ENCODE measurements at places on chromosomes 5 and 9.

DNA sequence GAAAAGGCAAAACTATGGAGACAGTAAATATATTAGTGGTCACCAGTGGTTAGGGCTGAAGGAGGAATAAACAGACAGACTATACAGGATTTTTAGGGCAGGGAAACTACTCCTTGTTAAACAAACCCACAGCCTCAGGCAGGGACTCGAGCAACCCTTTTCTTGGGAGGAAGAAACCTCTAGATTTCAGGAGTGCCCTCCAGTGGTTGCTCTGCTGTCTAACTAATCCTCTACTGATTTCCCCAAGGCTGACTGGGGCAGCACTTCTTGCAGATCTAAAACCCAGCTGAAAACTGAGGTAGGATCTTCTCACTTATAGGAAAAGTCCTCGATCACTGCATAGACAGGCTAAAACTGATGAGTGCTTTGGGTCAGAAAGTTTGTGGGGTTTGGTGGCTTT is 176.8 kb downstream of the ISOC1 start:
- DNase-seq: no peak

- no peak for DNase-seq
Measured at GRCh38 chr5:133240425-133241091, 188.7 kb downstream of the HSPA4 start.

DNA sequence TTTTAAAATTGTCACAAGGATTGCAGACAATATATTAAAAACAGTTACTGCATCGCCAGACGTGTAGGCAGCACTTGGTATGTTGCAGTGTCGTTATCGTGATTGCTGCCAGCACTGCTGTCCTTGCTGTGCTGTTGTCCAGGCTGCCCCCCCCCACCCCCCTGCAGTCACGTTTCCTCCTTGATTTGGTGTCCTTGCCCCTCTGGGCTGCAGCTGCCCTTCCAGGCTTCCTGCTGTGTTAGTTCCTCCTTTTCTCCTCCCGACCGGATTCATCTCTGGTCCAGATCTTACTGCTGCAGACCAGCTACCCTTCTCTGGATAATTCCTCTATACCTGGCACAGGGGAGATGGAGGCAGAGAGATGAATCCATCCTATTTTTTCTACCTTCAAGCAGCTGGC is 298.9 kb downstream of the TRIM32 start:
- DNase-seq: no peak

DNA sequence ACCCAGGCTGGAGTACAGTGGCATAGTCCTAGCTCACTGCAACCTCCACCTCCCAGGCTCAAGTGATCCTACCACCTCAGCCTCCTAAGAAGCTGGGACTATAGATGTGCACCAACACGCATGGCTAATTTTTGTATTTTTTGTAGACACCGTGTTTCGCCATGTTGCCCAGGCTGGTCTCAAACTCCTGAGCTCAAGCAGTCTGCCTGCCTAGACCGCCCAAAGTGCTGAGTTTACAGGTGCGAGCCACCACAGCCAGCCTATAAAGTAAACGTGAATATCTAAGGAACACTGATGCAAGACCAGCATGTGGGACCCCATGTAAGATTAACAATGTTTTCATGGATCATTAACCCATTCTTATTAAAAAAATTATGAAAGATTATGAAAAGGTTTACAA is 15.9 kb downstream of the ANXA2R start:
- DNase-seq: no peak

GRCh38 chr5:125554355-125554754 is 807.9 kb upstream of the ZNF608 start:
- no peak for DNase-seq

DNA sequence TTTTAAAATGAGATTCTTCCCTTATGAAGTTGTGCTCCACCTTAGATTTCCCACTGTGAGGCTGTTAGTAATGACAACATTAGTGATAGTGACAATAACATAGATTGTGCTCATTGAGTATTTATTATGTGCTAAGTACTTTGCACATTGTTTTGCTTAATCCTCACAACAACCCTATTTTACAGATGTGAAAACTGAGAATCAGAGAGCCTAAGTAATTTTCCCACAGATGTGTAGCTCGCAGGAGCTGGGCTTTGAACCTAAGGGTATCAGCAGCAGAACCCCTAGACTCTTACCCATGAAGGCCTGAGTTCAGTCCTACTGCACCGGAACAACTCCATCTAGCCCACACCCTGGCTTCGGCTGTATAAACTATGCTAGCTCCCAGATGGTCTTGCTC is 15.6 kb upstream of the ARAP3 start:
- DNase-seq: no peak

- no peak for DNase-seq
Measured at GRCh38 chr5:170263906-170264305, 31.1 kb downstream of the C5orf58 start.

GRCh38 chr5:138360941-138361452 is 8.5 kb downstream of the KDM3B start:
- no peak for DNase-seq

DNA sequence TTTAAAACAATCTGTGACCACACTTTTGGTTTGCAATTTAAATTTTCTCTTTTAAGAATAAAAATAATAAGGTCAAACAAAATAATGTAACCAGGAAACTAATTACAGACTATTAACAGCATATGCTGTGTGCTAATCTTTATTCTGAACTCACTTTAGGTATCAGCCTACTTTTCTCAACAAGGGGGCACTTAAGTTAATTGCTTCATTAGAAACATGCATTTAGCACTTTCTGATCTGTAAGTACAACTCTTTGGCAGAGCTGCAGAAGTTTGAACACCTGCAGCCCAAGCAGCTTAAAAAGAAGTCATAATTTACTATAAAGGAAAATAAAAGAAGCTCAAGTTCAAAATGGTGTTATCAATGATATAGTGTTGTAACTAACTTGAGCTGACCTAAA is 21.7 kb downstream of the XRCC4 start:
- no peak for DNase-seq

DNA sequence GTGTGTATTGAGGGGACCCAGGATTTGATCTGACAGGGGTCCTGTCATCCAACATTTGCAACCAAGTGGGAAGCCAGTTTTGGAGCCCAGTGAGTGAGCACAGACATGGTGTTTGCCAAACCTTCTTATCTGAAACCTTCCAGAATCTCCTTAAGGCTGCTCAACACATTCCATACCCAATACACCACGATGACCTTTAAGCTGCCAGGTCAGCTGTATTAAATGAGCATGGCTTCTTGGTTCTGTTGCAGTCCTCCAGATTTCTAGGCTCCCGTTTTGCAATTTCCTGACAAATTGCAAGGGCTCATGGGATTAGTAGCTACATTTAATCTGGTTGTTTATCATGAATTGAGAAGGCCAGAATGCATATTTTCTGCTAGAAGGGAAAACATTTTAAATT is 124.2 kb upstream of the ATP10B start:
- DNase-seq: no peak

GRCh38 chr5:149618581-149619248 is 37.4 kb downstream of the ARHGEF37 start:
- no peak for DNase-seq

DNA sequence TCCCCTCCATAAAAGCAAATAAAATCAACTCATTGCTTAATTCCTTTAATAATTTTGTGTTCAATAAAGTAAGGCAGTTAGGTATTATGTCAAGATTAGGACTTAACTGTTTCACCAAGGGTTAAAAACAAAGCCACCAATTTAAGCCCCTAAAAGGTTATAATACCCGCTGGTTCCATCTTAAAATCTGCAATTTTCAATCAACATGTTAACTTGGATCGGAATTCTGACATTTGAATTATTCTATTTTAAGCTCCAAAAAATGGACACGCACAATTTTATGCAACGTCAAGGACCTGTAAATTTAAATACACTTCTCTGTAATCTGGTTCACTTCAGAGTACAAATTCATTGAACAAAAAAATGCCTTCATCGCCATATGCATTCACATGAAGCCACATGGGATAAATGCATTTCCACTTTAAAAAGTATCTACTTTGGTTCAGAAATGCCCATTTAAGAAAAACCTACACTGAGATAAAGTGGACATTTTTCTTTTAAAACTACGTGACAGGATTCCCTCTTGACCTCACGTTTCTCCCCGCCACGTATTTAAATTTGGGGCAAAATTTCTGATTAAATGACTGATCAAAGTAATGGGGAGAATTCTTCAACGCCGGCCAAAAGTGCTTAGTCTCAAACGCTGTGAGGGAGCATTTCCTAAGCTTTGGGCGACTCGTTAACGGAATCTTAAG is 721 bp downstream of the GIN1 start:
- DNase-seq: no peak

- DNase-seq: no peak
Measured at GRCh38 chr5:126871441-126871840, 94.5 kb downstream of the LMNB1 start.

GRCh38 chr5:32542216-32543059 is 42.9 kb upstream of the SUB1 start:
- no peak for DNase-seq

- no peak for DNase-seq
Measured at GRCh38 chr9:18324928-18325745, 148.8 kb upstream of the ADAMTSL1 start.

DNA sequence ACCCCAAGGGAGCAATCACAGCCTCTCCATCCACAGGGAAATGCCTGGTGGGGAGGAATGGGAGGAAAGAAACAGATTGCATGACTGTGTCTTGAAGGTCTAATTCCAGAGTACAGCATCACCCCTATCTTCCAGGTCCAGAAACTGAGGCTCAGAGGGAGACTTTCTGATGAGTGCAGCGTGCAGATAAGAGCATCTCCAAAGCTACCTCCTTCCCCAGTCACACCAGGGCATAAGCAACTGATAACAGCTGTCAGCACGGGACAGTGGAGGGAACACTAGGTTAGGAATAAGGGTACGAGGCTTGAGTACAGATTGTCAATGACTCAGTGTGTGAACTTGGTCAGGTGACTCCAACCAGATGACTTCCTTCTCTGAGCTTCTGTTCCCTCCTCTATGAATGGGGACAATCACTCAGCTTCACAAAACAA is 126.9 kb downstream of the KCNIP1 start:
- no peak for DNase-seq

GRCh38 chr5:35129921-35130485 is 82.3 kb upstream of the AGXT2 start:
- DNase-seq: no peak

DNA sequence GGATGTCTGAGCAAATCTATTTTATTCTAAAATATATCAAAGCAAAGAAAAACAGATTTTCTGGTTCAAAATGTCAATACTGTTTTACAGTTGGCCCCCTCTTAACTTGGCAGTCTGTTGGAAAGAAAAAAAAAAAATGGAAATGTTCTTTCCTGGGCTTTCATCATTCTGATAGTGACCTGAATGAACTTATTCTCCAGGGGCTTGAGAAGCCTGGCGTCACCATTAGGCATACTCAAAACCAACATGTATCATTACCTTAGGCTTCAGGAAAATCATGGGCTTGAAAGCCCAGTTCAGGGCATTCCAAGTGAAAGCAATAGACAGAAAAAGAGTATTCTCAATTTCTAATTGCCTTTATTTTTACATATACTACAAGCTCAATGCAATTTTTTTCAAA is 283.7 kb upstream of the PUM3 start:
- DNase-seq: no peak

GRCh38 chr9:36132086-36132485 is 4.4 kb upstream of the GLIPR2 start:
- no peak for DNase-seq

DNA sequence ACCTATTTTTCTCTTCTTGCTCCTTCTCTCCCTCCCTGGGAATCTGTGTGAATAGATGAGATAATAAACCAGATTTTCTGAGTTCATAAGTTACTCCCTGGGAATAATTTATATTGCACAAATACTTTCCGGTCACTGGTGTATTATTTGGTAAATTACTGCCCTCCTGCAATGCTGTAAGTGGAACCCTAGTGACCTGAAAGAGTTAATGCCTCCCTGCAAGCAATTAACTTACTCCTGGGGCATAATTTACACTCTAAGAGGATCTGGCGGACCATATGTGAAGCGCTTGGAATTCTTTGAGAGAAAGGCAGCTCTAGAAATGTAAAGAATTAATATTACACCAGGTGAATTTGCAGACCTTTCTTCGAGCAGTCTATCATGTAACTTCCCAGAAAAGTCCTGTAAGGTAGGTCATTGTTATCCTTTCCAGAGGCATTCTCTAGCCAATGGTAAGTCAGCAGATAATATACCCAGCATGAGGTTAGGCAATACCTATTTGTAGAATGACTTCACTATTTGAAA is 7.0 kb upstream of the GDNF start:
- no peak for DNase-seq

GRCh38 chr9:123375469-123376132 is 19.6 kb downstream of the CRB2 start:
- no peak for DNase-seq

DNA sequence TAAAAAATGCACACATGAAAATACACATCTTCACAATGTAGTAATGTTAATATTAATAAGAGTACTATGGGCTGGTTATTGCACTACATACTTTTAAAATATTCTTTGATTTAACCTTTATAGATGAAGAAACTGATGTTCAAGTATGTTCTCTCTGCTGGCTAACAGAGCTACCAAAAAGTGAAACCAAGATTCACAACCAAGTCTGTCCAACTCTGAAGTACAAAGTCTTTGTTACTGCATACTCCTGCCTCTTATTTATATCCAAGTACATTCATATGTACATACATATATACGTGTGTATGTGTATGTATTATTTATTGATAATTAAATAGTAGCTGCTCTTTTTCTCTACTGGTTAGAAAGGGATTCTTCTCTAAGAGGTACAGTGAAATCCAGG is 325.6 kb downstream of the BNC2 start:
- no peak for DNase-seq

DNA sequence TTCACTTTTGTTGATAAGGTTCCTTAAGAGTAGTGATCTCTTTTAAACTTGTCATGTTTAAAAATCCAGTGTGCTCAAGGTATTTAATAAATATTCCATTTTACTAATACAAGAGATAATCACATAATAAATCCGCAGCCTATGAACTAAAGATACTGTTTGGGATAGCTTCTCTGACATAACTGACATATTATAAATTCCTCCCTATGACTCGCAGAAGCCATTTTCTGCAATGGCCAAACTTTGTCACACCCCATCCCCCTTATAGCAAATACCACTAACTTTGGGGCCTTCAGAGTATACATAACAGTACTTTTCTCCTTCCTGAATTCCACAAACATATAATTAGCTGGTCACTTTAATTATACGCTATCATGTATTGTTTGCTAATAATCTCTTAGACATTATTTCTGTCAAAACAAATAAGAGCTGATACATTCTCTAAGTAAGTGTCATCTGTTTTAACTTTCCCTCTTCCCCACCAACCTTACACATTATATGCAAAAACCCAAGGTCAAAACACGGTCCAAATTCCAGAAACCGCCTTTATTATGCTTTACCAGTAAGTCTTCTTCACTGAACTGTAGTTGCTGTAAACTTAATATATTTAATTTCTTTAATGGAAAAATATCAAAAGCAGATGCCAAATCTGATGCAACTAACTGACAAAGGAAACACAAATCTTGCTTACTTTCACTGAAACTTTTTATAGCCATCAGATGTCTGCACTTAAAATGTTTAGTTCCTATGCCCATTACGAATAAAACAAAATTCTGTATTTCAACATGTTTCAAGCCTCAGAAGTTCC is 971 bp downstream of the TMEM267 start:
- no peak for DNase-seq

Data from left forelimb (tissue), 1 donor.